GM13977 (cell line): ENCODE measurements at places on chromosomes 7 and 10.
A peak's percentile ranks its signal among the peaks of the same experiment; 100 is the strongest.

DNA sequence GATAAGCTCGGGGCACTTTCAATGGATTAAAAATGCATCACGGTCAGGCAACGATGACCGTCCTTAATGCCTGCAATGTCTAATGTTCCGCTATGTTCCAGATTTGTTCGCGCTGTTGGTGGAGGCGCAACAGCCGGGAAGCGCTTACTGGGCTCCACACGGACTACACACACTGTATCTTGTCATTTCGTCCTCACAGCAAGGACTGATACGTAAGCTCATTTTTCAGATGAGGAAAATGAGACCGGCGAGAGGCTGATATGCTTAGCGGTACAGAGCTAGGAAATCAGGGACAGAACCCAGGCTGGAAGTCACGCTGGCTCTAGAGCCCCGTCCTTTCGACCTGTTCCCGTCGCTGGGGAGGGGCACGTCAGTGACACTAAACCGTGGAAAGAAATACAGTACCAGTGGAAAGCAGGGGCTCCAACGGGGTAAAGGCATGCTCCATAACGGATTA lies 670 bp downstream of the TPK1 start:
- peak; percentile 50 for DNase-seq

- DNase-seq: no peak
Measured at GRCh38 chr7:151866761-151867655, 9.9 kb downstream of the PRKAG2 start.

GRCh38 chr7:3916146-3916545 lies 615.1 kb downstream of the SDK1 start:
- DNase-seq: no peak

DNA sequence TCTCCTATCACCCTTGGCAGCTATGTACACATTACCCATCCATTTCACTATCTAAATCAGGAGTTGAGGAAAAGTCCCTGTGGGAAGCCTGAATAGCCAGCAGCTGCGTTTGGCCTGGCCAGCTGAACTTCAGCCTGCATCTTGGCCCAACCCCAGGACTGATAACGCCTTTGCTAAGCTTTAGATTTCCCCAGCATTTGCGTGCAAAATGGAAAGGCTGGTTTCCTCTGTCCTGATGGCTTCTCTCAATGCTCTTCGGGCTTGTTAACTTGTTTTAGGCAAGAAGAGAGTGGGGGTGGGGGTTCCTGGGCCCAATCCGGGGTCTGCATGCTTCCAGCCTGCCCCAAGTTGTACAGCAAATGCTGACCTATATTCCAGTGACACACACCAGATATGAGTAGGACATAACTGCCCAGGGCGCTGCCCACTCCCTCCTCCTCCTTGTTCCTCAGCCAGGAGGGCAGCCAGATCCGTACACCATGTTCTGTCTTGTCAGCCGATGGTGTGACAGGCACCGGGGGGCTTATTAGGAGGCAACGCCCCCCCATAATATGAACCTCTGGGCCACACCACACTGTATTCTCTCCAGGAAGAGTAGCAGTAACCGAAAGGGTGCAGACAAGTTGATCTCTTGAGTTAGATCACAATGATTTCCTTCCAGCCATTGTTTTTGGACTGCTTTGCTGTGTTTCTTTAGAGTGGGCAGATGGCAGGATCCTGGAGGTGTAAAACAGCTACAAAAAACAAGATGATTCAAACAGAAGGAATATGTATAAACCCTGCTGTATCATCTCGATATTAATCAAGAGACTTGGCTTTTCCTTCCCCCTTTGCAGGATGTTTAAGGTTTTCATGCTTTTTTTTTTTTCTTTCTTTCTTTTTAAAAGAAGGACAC lies 339.0 kb downstream of the RNLS start:
- DNase-seq: no peak

DNA sequence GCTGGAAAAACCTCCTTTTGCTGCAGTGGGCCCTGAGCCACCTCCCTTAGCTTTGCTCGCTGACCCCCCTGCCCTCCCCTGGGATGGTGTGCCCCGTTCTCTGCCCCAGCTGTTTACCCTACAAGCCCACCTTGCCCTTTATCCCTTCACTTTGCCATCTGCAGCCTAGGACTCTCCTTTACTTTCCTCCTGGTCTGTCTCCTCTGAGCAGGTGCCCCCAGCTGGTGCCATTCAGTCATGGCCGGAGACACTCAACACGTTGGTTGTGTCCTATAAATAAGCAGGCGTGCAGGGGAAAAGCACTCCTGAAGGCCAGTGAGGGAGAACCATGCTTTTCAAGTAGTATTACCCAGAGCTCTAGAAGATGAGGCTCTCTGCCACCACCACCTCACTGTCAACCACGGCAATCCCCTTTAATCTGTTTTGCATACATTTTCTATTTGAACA lies 6.1 kb downstream of the RASSF4 start:
- DNase-seq: peak; percentile 56

- no peak for DNase-seq
Measured at GRCh38 chr7:14258441-14258840, 269.0 kb upstream of the ETV1 start.

- DNase-seq: no peak
Measured at GRCh38 chr10:123863721-123864482, 27.7 kb downstream of the CPXM2 start.

DNA sequence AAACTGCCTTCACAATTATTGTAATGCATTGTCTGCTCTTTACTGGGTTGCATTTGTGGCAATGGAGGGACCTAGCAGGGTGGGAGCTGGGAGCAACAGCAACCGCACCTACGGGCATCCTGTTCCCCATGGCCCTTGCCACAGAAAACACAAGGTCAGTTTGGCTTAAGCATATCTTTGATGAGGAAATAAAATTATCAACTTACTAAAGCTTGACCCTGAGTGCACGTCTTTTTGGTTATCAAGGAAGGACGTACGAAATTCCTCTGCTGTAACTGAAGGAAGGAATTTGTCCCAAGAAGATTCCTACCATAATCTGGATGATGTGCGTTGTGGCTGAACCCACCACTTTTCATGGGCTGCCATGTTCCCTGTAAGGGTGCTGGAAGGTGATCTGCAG lies 19.9 kb upstream of the PTPRN2 start:
- no peak for DNase-seq

GRCh38 chr10:113458944-113459343 lies 93.9 kb upstream of the HABP2 start:
- DNase-seq: no peak

DNA sequence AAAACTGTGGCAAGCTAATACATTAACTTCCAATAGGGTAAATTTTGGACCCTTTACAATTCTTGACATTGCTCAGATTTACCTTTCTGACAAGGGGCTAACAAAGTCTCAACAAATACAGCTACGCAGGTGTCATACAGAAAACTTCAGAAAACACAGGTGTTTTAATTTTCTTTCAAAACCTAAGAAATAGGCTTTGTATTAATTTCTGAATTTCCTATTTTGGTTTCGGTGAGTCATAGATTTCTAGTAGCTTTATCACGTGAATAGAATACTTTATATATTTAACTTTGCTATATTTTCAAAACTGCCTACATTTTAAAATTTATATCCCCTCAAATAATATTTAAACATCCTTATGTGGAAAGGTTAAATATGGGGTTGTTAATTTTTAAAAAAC lies 215.3 kb downstream of the DGKB start:
- no peak for DNase-seq

DNA sequence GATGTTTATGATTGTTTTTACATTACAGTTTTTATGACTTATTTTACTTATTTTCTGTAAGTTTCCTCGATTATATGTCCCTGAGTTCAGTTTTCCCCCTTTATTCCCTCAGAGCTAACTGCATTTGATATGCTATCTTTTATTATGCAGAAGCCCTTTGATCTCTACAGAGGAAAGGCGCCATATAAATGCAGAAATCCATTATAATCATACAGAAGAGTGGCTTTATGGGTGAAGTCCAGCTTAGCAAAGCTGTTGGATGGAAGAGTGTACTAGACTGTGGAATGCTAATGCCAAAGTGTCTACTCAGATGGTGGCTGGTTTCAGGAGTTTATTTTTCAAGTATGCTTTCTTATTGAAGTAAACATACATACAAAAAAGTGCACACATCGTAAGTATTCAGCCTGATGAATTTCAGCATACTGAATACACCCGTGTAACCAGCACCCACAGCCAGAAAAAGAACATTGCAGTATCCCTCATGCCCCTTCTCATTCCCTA lies 258.4 kb upstream of the BMPER start:
- DNase-seq: no peak

- DNase-seq: no peak
Measured at GRCh38 chr10:13840036-13840435, 253.3 kb downstream of the PRPF18 start.
